ENCODE measurements at places on chromosomes 16 and 17.

DNA sequence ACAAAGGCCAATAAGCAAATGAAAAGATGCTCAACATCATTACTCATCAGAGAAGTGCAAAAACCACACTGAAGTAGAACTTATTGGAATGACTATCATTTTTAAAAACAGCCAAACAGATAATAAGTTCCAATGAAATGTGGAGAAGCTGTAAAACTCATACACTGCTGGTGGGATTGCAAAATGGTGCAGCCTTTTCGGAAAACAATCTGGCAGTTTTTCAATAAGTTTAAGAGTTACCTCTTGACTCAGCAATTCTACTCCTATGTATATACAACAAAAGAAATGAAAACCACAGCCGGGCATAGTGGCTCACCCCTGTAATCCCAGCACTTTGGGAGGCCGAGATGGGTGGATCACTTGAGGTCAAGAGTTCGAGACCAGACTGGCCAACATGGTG is 49.3 kb downstream of the AKAP10 start:
- DNase-seq, result peak; percentile 94

GRCh38 chr16:58009856-58010416 is 8.7 kb downstream of the USB1 start:
- DNase-seq, result no peak

DNA sequence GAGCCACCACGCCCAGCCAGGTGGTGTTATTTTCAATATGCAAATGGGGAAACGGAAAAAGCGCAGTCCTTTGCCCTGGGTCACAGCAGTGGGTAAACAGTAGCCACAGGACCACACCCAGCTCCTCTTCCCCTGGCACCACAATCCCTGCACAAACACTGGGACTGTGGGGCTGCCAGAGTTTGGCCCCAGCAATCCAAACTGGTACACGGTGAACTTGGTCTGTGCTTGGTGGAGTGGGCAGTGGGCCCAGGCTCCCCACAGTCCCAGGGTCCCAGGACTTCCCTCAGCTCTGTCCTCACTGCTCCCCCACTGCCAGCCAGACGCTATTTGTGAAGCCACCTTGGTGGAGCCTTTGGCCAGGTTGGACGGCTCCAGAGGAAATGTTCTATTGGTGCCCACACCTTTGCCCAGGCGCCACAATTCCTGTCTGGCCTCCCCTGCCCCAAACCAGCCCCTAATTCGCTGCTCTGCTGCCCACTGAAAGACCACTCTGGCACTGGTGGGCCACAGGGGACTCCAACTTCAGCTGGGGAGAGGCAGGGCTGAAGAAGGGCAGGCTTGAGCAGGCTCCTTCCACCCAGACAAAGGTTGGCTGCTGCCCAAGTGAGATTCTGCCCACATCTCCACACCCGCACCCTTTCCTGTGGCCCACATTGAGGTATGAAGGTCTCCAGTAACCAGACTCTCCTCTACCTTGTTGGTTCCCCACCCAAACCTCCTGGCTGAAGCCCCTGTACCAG is 2.1 kb downstream of the CHAD start:
- no peak for DNase-seq

GRCh38 chr17:56203430-56203829 is 50.2 kb downstream of the ANKFN1 start:
- no peak for DNase-seq

DNA sequence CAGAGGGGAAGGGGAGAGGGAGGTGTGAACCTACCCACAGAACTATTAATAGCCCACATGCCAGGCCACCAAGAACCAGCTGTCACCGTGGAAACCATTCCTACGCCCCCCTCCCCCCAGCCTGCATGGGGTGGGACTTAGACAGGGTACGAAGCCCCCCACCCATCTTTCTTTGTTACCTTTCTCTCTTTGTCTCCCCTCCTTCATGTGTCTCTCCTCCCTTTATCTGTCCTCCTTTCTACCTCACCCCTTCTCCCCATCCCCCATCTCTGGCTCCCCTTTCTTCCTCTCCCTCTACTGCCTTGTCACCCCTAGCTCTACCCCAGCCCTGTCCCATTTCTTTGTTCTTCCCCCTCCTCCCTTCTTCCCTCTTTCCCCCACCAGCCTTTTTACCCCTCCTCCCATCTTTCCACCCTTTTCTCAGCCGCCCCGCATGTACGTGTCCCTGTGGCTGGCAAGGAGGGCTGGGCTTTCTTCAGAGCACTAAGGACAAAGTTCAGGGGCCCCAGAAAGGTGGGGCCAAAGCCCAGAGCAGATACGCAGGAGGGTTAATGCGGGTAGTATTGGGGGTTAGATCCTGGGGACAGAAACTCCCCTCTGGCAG is 8.0 kb downstream of the THRA start:
- DNase-seq, result no peak

DNA sequence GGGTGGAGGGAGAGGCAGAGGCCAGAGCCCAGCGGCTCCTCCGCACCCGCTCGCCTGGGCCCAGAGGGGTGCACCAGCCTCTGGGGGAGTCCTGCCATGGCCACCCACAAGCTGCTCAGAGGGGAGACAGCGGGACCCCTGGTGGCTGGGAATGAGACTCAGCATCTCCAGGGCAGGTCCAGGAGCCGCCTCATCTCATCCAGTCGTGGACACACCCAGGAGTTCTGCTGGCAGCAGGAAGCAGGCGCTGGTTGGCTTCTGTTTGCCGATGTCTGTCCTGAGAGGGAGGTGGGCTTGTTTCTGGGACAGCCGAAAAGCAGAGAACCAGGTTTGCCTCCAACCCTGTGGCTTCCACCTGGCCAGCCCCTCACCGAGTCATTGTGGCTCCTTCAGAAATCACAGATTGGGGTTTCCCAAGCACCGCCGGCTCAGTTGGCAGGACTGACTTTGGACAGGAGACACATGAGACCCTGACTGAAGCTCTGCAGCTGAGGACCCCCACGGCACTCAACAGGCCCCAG is 49.6 kb upstream of the ENPP7 start:
- no peak for DNase-seq

DNA sequence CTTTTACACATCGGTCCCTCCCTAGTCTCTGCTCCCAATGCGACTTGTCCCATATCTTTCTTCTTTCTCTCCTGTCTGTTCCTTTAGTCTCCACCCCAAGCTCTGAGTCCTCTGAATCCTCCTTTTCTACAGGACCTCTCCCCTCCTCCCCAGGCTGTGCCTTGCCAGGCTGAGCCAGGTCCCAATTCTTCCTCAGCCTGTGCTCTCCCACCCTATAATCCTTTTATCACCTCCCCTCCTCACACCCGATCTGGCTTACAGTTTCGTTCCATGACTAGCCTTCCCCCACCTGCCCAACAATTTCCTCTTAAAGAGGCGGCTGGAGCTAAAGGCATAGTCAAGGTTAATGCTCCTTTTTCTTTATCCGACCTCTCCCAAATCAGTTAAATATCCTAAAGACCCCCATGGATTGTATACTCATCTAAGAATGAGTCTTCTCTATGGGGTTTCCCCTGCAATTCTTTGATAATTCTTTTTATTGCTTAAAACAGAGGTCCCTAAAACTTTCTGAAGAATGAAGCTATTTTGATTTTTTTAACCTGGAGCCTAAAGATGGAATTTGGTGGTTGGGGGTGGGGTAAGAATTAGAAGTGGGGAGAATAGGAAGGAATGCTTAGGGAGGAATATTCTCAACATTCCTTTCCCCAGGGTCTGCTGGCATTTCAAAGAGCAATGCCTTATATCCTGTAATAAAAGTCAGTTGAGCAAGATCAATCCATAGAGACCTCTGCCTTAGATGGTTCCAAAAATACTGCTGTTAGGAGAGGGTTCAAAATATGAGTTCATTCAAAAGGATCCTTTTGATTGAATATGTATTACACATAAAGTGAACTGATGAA is 102.8 kb downstream of the MYO1D start:
- DNase-seq, result no peak

GRCh38 chr17:40153603-40154236 is 13.4 kb downstream of the CASC3 start:
- no peak for DNase-seq

DNA sequence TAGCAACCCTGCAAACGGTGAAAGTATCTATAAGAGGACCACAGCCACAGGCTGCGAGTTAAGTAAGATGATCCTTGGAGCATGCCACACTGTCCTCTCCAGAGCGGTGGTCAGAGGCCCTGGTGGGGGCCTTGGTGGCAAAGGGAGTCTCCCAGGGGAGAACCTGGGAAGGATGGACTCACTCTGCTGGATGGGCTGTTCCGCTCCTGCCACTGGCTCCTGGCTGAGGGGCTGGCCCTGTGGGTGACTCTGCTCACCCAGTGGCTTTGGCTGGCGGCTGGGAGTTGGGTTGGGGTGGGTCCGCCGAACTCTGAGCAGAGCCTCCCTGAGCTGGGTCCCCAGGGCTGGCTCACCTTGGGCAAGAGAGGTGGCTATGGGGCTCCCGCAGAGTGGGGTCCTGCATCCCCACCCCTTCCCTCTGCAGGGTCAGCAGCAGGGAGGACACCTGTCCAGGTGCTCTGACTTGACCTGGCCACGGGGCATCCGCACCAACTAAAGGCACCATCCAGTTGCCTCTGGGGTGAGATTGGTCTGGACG is 7.3 kb downstream of the CDK5R1 start:
- no peak for DNase-seq

DNA sequence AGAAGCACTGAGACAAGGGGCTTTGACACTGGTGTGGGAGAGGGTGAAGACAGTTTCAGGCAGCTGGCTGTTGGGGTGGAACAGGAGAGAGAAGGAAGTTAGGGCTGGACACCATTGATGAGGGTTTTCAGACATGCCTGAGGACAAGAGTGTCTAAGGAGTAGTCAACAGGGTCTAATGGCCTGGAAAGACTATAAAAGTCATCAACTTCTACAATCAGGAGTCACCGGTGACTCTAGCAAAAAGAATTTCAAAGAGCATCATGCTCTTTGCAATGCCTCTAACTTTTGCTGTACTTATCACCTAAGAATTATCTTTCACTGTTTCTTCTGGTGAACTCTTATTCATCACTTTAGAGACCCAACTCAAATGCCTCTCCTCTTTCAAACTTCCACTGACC is 213.9 kb downstream of the C16orf78 start:
- DNase-seq, result no peak

GRCh38 chr16:64450177-64450576 is 671.7 kb downstream of the CDH11 start:
- DNase-seq, result no peak

- no peak for DNase-seq
Measured at GRCh38 chr16:27644165-27644564, 94.2 kb downstream of the KATNIP start.

GRCh38 chr17:55120651-55121050 is 144.1 kb upstream of the HLF start:
- no peak for DNase-seq

GRCh38 chr17:72778169-72779151 is 314.0 kb downstream of the SLC39A11 start:
- DNase-seq, result no peak

DNA sequence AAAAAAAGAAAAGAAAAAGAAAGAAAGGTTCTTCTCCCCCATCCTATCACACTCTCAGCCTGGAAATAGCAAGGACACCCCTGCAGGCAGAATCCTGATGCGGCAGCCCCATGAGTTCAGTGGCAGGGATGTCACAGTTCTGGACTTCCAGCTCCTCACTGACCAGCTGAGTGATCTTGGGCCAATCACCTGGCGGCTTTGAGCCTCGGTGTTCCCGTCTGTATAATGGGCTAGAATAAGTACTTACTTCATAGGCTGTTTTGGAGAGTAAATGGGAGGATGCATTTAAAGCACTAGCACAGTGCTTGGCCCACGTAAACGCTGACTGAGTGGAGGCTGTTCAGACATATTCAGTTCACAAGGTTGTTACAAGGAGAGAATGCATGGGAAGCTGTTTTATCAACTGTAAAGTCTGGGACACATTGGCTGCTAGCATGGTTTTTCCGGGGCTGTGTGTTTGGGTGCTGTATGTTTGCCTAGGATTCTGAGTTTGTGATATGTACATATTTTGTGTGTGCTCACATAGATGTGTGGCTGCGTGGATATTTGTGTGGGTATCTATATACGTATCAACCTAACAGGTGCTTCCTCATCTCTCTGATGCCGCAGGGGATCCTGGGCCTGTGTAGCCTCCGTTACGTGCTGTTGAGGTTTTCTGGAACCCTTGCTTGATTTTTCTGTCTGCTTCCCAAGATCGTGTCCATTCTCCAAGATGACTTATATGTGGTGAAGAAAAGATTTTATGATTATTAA is 3.4 kb downstream of the BHLHA9 start:
- no peak for DNase-seq

DNA sequence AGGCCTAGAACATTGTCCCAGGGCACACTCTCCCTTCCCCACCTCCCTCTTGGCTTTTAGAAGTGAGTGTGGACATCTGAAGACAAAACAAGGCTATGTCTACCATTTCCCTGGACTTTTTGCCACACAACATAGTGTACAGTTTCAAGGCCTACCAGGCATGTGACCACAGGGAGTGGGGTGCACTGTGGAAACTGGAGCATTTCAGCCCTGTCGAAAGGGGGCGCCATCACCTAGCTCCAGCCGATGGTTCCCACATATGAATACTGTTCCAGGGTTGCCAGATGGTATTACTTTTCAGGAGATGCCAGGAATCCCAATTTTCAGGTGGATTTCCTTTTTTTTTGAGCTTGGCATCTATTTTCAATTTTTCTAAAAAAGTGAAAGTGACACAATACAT is 140.7 kb downstream of the KATNIP start:
- peak; percentile 45 for DNase-seq

DNA sequence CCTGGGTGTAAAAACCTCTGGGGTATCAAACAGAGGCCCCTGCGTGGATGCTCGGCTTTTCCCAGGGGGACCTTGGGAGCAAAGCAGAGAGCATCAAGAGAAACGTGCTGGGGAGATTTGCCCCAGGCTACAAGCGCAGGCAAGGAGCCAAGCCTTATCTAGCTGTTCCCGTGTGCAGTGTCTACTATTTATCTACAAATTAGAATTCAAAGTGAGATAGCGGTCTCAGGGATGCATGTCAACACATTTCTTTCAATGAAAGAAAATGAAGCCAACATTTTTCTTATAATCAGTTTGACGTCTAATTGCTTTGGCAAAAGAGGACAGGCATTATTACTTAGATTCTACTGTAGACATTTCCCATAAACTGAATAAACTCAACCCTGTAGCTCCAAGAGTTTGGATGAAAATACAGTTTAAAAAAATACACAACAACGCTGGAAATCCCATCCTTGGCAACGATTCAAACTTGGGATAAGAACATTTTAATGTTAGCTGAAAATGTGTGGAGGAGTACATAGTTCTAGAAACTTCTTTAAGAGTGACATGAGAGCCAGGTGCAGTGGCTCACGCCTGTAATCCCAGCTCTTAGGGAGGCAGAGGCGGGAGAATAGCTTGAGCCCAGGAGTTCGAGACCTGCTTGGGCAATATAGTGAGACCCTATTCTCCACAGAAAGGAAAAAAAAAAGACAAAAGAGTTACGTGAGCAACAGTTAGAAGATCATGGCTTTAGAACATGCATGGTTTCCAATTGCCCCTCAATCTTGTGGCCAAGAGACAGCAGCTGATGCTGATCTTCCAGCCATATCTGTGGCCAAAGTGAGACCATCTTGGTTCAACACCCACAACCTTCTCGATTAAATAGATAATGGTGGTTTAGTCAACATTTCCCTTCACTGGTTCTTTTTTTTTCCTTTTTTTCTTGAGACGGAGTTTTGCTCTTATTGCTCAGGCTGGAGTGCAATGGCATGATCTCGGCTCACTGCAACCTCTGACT is 7.2 kb downstream of the SPNS3 start:
- peak; percentile 9 for DNase-seq

GRCh38 chr17:44595216-44595775 is 38.0 kb downstream of the FZD2 start:
- no peak for DNase-seq

GRCh38 chr16:1794221-1794871 is 841 bp upstream of the IGFALS start:
- no peak for DNase-seq

- no peak for DNase-seq
Measured at GRCh38 chr16:62583414-62583813, 547.2 kb upstream of the CDH8 start.

- no peak for DNase-seq
Measured at GRCh38 chr17:35148144-35148543, 527 bp downstream of the UNC45B start.

Measured in iris pigment epithelial cell (primary cell).